Suppressor macrophage treated with lipopolysaccharide for 1 hour (primary cell): ENCODE measurements at places on chromosomes 2 and 18.

DNA sequence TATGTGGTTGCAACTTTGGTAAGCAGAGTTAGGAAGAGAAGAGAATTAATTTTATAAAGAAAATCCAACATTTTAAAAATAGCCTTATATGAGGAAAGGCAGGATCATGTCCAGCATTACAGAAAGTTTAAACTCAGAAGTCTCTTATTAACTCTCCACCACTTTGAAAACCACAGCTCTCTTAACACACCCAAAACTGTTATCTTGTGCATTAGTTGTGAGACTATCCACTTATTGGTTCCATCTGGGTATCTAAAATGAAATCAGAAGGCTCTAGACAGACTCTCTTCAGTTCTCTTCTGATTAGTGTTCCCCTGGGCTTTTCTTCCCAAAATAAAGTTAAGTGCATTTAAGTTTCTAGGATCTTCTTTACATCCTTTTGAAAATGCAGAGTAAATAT is 251.5 kb downstream of the TXNL1 start:
- DNase-seq: no peak

DNA sequence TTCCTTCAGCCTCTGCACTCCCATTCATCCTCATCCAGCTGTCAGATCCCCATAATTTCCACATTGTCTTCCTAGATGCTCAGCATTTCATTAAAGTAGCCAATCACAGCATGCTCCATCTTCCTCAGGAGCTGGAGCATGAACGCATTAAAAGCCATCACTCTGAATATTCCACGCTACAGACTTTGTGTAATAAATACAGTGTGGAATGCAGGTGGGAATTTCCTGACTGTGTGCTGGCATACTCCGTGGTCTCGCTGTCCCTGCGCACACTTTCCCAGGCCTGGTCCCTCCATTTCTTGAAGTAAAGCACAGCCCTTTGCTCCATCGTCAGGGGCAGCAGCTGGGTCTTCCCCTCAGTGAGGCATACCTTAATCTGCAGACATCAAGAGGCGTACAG is 123.7 kb upstream of the NCK2 start:
- DNase-seq: no peak

GRCh38 chr2:42049221-42050009 is 1.6 kb downstream of the PKDCC start:
- DNase-seq: no peak

DNA sequence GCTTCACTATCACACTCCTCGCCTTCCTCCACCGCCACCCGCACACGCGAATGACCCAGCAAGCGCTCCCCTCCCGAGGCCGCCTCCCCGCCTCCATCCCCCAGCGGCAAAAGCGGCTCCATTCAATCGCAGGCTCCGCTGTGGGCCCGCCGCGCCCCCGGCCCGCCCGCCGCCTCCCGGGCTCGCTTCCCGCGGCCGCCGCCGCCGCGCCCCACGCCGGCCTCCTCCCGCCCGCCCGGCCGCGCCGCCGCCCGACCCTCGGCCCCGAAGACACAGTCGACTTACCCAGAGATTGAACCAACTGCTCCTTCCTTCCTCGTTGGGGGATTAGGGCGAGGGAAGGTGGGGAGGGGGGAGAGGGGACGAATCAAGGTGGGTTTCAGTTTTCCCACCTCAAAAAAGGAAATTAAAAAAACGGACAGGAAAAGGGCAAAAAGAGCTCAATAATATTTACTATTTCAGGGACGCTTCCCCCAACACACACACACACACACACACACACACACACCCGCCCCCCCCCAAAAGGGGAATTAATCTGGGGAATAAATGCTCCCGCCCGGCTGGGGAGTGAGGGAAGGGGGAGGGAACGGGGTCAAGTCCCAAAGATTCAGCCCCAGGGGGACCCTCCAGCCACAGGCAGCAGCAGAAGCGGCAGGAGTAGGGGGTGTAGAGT is 743 bp downstream of the XPO1 start:
- DNase-seq: peak; percentile 40

- no peak for DNase-seq
Observed at GRCh38 chr2:101808006-101808562, 110.6 kb downstream of the MAP4K4 start.

GRCh38 chr2:158458617-158458920 is 1.8 kb downstream of the PKP4 start:
- peak; percentile 5 for DNase-seq

- DNase-seq: no peak
Observed at GRCh38 chr18:58847383-58848071, 17.1 kb upstream of the ZNF532 start.

DNA sequence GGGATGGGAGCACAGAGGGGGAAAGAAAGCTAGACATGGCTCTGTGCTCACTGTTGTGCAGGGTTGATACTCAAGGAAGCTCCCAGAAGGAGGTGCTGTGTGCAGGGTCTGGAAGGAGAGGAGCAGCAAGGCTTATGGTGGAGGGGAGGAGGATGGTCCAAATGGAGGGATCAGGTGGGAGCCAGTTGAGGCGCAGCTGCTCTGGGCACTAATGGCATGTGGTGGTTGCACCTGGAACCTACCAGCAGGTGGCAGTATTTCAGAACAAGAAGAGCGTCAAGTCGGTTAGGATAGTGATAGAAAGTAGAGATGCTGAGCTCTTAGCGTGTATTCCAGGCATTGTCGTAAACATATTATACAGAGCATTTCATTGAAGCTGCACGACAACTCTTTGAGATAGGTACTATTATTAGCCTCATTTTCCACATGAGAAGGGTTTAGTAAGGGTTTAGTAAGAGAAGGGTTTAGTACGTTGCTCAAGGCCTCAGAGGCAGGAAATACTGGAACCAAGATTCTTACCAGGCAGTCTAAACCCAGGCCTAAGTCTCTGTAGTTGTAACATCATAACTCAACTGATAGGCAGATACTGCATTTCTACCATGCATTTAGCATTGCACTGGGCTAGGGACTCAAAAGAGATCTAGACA is 223.7 kb downstream of the CYP26B1 start:
- DNase-seq: peak; percentile 80

GRCh38 chr18:52367953-52368742 is 28.2 kb downstream of the DCC start:
- no peak for DNase-seq

- DNase-seq: no peak
Observed at GRCh38 chr18:24662412-24662821, 202.0 kb downstream of the HRH4 start.

- DNase-seq: no peak
Observed at GRCh38 chr2:37340637-37341036, 3.8 kb upstream of the QPCT start.

- DNase-seq: no peak
Observed at GRCh38 chr18:32328974-32329373, 139.1 kb downstream of the MEP1B start.

- DNase-seq: no peak
Observed at GRCh38 chr2:98775146-98775986, 44.4 kb upstream of the MGAT4A start.

- no peak for DNase-seq
Observed at GRCh38 chr2:67833632-67834031, 229.2 kb downstream of the C1D start.

GRCh38 chr2:8627692-8628085 is 54.2 kb upstream of the ID2 start:
- no peak for DNase-seq

DNA sequence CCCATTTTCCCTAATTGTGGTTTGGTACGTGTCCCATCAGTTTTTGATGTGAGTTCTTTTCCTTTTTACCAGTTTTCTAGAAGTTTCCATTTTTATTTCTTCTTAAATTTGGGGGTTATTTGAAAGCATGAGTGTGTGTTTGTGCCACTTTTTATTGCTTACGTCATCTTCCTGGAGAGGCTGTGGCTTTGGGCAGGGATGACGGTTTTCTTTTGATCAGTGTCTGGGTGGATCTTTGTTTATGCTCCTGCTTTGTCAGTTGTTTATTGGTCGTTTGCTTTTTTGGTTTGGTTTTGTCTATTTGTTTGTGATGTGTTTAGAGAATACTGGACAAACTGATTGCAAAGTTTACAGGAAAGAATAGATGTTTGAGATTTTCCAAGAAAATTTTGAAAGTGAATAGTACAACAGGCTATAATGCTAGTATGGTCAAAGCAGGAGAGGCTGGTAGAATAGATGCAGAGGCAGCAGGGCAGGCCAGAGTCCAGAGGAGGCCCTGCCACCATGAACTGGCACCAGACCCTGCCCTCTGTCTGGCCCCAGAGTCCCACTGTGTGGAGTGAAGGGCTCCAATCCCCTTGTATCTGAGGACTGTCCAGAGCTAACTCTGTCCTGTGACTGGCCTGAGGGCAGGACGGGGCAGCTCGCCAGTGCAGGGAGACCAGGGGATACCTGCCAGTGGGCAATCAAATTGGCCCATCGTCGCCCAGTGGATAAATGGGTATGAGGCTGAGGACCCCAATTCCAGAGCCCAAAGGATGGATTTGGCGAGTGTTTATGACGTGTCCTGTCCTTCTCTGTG is 23.4 kb upstream of the SNED1 start:
- DNase-seq: no peak

DNA sequence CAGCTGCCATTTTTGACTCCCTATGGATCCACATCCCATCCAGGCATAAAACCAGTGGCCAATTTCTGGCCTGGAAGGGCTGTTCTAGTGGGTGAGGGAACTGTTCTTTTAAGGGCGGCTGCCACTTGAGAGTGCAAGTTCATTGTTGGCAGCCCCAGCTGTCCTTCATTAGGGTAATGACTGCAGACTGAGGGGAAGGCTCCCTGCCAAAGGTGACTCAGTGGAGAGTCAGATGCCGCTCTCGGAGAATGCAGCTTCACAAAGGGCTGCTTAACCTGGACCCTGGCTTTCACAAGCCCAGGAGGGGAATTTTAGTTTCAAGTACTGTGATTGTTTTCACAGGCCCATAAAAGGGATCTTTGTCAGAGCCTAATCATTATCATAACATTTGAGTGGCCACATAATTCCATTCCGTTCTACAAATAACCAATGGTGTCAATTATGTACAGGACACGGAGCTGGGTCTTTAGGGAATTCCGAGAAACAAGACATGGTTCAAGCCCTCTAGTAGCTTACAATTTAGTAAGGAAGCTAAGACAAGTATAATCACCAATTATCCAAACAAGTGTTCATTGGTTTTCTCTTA is 235.7 kb downstream of the CDCA7 start:
- DNase-seq: no peak

- DNase-seq: no peak
Observed at GRCh38 chr2:205482399-205483081, 199.8 kb upstream of the NRP2 start.

- DNase-seq: no peak
Observed at GRCh38 chr2:239227661-239228371, 173.0 kb downstream of the HDAC4 start.

DNA sequence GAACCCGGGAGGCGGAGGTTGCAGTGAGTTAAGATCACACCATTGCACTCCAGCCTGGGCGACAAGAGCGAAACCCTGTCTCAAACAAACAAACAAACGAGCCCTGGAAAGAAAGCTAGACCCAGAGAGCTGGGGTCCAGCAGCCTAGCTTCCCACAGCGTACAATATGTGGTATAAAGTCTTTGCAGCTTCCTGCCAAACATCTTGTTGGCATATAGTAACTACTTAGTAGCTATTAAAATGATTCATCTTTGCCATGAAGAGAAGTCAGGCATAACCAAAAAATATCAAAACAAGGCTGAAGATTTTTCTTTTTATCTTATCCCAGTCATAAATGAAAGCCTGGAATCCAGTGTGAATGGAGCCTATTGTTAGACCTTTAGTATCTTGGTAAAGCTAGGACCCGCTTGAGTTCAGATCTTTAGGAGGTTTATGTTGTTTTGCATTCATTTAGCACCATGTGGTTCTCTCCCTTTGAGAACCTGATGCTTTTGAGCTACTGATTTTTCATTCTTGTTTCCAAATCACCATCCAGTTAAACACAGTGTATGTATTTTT is 139.7 kb upstream of the NOSTRIN start:
- no peak for DNase-seq

- no peak for DNase-seq
Observed at GRCh38 chr2:55418072-55418471, 1.6 kb downstream of the CCDC88A start.

GRCh38 chr2:72623481-72623880 is 202.4 kb downstream of the EXOC6B start:
- no peak for DNase-seq

DNA sequence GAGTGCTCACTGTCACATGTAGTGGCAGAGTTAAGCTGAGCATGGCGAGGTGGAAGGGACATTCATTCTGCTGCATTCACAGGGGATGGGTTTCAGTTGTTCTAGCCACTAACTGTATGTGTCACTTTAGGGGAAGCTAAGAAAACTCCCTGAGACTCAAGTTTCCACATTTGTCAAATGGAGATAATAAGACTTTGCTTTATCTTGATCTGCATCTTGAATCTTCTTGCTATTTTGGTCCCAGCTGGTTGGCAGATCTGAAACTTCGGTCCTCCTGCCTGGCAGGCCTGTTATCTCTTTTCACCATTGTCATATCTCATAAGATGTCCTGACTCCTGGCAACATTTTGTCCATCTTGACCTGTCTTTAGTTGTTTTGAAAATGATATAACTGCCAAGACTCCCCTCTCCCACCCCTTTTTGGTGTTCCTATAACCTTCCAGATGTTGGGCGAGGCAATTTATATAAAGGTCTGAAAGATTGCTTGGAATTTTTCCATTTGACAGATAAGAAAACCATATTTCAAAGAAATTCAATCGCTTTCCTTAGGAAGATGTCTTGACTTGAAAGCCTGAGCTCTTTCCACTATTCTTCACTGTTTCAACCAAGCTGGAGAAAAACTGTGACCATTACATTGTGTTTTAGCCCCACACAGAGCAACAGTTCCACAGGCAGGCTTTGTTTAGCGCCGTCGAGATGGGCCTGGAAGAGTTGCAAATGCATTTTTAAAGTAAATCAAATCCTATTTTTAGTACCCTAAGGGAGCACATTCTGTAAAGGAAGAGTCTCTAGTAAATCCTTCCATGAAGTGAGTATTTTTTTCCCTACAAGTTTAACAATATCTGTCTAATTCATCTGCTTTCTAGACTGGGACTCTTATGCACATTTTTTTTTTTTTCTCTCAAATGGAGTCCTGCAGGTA is 33.4 kb downstream of the MYCN start:
- DNase-seq: no peak

DNA sequence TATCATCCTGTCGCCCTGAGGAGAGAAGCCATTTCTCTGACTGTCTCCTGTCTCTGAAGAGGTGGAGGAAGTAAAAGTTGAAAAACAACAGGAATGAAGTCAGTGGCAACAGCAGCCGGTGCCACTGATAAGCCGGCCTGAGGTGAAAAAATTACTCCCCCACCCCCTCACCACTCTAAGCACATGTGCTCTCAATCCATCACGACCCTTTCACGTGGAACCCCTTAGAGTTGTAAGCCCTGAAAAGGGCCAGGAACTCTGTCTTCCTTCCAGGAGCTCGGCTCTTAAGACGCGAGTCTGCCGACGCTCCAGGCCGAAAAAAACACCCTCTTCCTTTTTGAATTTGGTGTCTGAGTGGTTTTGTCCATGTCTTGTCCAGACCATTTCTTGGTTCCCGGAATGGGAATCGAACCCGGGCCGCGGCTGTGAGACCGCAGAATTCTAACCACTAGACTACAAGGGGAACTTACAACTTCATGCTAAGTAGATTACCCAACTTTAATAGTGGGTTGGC is 40.7 kb upstream of the TRIM43 start:
- DNase-seq: no peak

DNA sequence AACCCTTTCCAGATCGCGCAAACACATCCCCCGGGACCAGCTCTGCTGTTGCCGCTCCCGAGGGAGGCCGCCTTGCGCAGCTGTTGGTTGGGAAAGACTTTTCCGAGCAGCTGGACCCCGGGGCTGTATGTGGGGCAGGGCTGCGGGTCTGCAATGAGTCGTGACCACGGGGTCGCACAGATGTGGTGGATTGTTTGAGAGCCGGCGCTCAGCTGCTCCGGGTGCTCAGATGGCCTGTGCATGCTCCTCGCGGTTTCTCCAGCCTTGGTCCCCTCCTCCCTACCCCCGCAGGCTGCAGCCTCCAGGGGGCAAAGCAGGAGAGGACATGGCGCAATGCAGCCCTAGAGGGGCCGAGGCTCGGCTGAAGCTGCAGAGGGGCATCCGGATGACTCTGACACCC is 105.2 kb upstream of the OTOS start:
- no peak for DNase-seq
